Stimulated activated naive CD8-positive, alpha-beta T cell treated with anti-CD3 and anti-CD28 coated beads, Interleukin-15, amount 100 ng/mL, for 72 hours (primary cell): ENCODE measurements at places on chromosomes 13 and 19.

DNA sequence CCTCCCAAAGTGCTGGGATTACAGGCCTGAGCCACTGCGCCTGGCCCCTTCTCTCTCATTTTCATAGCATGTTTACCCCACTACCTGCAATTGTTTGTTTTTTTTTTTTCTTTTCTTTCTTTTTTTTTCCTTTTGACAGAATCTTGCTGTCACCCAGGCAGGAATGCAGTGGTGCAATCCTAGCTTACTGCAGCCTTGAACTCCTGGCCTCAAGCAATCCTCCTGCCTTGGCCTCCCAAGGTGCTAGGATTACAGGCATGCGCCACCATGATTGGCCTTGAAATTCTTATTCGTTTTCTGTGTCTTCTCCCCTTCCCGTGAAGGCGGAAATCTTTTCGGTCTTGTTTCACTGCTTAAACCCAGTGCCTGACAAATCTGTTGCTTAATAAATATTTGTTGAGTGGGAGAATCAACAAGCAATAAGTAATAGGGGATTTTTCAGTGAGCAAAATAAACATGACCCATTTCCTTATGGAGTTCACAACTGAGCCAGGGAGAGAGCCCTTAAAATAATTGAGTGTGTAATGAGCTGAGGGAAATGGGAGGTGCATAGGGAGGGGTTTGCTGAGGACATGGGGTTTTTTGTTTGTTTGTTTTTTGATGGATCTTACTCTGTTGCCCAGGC, 1.8 kb upstream of the INSR start:
- DNase-seq = no peak

GRCh38 chr19:41995959-41996797, 2.1 kb upstream of the ATP1A3 start:
- DNase-seq = no peak

DNA sequence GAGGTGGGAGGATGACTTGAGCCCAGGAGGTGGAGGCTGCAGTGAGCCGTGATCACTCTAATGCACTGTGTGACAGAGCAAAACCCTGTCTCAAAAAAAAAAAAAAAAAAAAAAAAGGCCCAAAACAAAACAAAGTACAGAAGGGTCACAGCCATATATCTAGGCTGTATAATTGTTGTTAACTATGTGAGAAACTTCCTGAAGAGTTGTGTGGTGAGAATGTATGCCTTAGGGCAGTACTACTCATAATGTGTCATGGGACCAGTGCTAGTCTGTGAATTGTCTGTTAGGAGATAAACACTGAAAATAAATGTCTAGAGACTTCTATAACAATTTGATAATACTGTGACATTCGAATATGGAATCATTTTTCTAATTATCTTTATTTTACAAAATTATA, 43.1 kb downstream of the PAN3 start:
- no peak for DNase-seq

DNA sequence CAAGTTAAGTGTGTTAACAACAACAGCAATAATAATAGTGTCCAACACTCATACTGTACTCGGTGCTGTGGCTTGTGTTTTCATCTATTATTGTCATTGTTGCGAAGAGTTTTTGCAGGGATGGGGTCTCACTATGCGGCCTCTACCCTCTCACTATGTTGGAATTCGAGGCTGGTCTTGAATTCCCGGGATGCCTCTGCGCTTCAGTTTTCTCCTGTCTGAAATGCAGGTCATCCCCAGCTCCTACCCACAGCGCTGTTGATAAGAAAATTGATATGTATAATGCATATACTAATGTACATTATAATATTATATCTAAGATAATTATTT, 4.9 kb upstream of the SBK3 start:
- DNase-seq = no peak

- DNase-seq = no peak
Measured at GRCh38 chr13:97573011-97573410, 139.0 kb downstream of the RAP2A start.

GRCh38 chr19:1774989-1775772, 21.9 kb downstream of the ONECUT3 start:
- DNase-seq = no peak

DNA sequence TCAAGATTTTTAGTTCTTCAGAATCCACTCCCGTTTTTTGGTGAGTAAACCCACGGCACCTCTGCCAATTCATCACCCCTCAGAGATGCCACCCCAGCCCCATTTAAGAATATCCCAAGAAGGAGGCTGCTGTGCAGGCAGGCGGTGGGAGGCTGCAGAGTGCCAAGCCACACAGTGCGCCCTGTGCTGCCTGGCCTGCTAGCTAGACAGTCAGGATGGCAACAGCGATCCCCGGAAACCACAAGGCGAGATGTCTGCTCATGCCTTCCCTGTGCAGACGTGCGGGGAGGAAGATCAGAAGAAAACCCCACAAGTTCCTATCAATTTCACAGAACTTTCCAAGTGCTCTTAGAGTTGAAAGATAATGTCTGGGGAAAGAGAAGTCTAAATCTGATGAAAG, 64.8 kb upstream of the GPR183 start:
- DNase-seq = peak; percentile 30

GRCh38 chr19:51548213-51548651, 16.8 kb upstream of the SIGLEC6 start:
- no peak for DNase-seq

DNA sequence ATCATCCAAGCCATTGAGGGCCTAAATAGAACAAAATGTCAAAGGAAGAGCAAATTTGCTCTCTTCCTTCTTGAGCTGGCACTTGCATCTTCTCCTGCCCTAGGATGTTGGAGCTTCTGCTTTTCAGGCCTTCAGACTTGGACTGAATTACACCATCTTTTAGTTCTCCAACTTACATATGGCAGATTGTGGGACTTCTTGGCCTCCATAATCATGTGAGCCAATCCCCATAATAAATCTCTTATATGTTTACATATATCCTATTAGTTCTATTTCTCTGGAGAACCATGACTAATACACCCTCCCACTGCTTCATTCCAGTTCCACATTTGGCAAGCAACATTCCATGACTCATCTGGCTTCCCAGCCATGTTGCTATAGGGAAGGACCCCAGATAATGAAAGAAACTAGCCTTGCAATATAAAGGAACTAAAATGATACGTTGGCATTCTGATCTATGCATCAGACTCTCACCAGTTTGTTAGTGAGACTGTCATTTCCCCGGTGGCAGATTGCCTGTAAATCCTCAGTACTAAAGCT, 11.0 kb upstream of the ACOD1 start:
- DNase-seq = no peak

DNA sequence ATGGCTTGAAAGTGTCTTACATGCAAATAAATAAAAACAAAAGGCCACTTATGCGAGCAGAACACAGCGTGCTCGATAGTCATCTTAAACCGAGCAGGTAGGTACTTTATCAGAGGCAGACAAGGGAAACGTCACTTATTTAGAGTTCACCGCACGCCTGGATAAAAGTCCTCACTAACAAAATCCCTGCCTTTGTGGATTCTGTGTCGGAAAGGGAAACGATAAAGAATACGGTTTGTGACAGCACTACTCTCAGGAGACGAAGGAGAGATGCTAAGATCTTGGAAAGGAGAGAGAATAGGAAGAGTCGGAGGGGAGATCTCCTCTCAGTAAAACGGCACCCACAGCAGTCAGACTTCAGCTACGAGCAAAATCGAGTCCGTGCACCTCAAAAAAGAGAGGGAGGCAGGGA, 581 bp downstream of the RCBTB1 start:
- DNase-seq = peak; percentile 12

GRCh38 chr13:59475911-59476310, 687.8 kb downstream of the DIAPH3 start:
- no peak for DNase-seq

DNA sequence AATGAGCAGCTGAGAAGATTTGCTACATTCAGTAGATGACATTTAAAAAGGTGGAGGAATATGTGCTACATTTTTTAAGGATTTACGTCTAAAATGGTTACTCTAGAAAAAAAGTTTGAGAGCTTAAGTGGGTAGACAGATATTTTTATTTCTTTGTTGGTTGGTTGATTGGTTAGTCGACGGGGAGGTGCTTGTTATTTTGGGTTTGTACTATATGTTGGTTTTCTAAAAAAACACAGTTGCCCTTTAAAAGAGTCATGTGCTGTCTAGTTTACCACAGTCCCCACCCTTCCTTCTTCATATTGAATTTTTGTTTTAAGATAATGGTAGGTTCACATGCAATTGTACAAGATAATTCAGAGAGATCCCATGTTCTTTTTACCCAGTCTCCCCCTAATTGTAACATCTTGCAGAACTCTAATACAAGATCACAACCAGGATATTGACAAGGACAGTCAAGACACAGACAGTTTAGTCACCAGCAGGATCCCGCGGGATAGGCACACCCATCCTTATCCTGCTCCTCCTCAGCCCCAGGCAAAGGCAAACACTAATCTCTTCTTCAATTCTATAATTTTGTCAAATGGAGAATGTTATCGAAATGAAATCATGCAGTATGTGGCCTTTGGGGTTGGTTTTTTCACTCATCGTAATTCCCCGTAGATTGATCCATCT, 171.4 kb downstream of the FOXO1 start:
- no peak for DNase-seq

GRCh38 chr19:53086949-53087348, 16.3 kb downstream of the ZNF160 start:
- DNase-seq = no peak

DNA sequence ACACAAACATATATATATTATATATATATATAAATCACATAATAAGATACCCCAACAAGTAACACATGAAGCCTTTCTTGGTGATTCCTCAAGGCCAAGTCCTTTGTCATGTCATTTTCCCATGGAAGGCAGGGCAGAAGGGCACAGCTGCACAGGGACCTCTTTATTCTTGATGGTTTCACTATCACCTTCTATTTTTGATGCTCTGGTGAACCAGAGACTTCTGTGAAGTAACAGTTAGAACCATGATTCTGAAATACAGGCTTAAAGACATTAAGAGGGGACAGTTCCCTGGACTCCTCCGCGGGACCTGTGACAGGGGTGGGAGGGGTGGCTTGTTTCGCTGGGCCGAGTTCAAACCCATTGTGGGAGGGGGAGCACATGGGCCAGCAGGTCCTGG, 104.0 kb downstream of the DGKH start:
- DNase-seq = no peak

- no peak for DNase-seq
Measured at GRCh38 chr13:89554801-89555200, 1792.7 kb upstream of the MIR17HG start.

DNA sequence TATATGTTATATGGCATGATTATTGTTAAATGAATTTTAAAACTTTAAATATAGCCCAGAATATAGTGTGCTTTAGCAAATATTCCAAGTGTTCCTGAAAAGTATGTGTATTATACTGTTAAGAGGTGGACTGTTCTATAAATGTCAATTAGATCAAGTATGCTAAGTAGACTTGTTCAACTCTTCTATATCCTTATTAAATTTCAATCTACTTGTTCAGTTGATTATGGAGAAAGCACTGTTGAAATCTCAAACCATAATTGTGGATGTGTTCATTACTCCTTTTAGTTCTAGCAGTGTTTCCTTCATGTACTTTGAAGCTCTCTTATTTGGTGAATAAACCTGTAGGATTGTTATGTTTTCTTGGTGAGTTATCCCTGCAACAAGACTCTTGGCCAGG, 52.5 kb downstream of the SPACA7 start:
- DNase-seq = no peak

DNA sequence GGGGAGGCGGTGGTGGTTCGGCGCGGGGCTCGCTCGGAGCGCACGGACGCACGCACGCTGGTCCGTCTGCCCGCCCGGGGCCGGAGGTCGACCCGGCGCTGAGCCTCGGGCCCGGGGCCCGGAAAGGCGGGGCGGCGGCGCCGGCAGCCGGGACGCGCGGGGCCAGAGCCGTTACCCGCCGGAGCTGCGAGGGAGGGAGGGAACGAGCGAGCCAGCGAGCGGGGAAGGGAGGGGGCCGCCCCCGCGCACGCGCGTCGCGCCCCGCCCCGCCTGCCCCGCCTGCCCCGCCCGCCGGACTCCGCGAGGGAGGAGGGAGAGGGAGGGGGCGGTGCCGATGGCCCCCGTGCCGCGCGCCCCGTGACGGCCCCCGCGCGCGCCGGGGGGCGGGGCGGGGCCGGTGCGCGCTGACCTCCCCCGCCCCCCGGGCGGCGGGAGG, 15.0 kb downstream of the CIC start:
- peak; percentile 83 for DNase-seq

- no peak for DNase-seq
Measured at GRCh38 chr19:50333737-50334617, 4.8 kb upstream of the KCNC3 start.

GRCh38 chr13:78595495-78596398, 7.6 kb downstream of the POU4F1 start:
- no peak for DNase-seq

- no peak for DNase-seq
Measured at GRCh38 chr13:27541386-27541785, 78.9 kb downstream of the LNX2 start.

DNA sequence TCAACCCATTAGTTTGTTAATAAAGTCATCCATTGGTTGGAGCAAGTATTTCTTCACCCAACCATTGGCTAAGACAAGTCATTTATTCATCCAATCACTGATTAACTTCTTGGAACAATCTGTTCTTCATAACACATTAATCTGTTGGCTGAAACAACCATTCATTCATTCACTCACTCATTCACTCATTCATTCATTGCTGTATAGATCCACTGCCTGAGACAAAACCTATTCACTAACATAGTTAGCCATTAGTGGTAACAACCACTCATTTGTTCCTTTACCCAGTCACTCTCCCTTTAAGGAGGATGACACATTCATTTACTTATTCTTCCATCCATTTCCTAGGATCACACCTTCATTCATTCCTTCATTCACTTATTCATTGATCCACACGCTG, 15.2 kb downstream of the EML2 start:
- no peak for DNase-seq

- DNase-seq = no peak
Measured at GRCh38 chr13:26458196-26458749, 99.2 kb upstream of the WASF3 start.

DNA sequence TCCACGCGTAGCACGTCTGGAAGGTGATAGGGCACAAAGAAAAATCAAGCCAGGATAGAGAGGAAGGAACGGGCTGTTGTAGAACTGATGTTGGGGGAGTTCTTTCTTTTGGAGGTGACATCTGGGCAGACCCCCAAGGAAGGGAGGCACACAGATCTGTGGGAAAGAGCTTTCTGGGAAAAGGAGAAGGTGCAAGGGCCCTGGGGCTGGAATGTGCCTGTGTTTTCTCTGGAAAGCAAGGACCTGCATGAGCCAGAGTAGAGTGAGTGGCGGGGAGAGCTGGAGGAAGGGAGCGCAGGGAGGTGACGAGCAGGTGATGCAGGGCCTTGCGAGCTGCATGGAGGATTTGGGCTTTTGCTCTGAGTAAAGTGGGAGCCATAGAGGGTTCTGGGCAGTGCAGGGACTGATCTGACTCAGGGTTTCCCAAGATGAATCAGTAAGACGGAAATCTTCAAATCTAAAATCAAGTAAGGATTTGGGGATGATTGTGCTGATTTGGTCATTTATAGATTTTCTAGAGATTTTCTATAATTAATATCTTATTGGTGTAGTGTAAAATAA, 30.8 kb downstream of the SMARCA4 start:
- no peak for DNase-seq

GRCh38 chr13:113656003-113656588, 1.9 kb downstream of the ATP4B start:
- no peak for DNase-seq
